ENCODE measurements at places on chromosomes 1 and 21.

DNA sequence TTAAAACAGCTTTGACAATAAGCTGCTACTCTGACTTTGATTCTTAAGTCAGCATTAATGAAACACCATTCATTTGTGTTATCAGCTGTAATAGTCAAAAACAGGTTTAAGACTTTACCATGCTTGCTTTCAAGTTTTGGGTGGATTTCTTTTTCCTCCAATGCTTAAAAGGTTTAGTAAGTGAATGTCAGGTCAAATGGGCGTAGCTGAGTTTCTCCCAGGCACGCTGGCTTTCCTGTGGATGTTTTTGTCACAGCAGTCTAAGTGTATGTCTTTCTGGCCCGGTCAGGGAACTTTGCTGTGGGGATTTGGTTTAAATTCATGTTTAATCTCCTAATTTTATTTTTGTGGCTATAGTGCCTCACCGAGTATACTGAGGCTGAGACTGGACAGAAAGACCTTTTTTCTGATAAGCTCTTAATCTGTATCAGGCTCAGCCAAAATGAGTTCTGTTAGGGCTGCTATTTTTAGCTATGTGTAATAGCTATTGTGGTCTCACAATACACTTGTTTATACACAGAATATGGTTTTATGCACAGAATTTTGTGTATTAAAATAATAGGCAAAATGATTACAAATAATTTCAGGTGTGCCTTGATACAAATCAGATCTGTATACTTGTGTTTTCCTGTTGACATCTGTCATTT, 292.8 kb downstream of the DISC1 start:
- DNase-seq, result no peak

DNA sequence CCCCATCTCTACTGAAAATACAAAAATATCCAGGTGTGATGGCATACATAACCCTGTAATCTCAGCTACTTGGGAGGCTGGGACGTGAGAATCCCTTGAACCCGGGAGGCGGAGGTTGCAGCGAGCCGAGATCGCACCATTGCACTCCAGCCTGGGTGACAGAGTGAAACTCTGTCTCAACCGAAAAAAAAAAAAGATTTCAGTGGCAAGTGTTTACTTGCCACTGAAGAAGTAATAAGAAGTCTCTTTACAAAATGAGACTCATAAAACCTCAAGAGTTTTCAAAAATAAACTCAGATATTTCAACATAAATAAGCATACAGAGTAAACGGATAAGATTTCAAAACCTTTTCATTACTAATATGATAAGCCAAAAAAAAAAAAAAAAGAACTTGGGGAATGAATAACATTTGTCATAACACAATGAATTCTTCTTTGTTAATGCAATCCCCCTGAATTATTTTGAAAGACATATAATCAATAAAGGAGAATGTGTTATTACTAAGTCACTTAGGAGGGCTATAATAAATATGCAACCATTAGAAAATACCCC, 34.2 kb upstream of the EXO1 start:
- DNase-seq, result no peak

DNA sequence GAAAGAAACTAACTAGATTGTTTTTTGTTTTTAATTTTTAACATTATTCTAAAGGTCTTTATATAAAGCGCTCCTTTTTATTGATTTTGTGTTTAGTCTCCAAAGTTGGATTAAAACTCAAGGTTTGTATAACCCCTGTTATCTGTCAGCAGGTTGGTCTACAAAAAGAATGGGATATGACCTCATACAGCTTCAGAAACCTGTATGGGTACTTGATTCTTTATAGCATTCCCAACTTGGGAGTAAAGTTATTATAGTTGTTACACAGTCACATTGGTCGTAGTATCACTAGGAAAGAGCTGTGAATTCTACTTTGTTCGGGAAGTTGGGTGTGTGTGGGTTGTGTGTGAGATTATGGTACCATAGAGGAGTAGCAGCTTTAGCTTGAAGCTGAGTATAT, 52.4 kb downstream of the ZMYM4 start:
- DNase-seq, result no peak

DNA sequence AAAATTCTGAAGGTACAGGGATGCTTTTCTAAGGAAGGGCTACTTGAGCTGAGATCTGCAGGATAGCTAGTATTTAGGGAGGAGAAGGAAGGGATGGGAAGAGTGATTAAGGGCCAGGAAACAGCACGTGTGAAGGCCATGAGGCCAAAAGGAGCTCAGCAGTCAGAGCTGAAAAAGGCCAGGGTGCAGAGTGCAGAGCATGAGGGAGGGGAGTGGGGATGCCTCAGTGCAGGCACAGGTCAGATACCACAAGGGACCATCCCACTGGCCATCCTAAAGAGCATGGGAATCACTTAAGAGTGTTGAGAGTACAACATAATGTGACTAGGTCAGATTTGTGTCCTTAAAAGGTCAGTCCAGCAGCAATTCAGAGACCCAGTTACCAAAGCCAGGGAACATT, 16.0 kb downstream of the LRRN2 start:
- no peak for DNase-seq

DNA sequence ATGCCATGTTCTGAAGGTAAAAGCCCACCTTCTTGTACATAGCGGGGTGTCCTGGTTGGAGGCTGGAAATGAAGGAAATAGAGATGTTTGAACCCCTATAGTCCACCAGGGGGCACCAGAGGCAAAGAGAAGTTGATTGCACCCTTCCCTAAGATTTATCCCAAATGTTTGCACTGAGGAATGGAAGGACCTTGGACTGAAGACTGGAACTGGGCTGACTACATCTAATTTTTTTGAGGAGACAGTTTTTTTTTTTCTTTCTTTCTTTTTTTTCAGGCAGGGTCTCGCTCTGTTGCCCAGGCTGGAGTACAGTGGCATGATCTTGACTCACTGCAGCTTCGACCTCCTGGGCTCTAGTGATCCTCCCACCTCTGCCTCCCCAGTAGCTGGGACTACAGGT, 55.3 kb upstream of the EIF4G3 start:
- peak; percentile 40 for DNase-seq

DNA sequence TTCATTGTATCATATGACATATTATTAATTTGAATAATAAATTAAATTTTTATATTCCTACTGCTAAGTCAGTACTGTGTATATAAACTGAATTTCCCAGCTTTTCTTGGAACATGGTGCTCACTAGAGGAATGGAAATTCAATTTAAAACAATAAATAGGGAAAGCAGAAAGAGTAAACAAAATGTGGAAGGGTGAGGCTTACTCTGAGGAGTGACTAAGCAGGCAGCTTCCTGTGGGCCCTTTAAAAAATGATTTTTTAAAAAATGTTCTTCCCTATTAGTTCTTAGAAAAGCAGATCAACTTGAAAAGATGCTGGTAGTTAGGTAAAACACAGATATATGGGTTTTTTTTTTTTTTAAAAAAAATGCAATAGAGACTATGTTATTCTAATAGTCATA, 49.5 kb upstream of the S1PR1 start:
- no peak for DNase-seq

DNA sequence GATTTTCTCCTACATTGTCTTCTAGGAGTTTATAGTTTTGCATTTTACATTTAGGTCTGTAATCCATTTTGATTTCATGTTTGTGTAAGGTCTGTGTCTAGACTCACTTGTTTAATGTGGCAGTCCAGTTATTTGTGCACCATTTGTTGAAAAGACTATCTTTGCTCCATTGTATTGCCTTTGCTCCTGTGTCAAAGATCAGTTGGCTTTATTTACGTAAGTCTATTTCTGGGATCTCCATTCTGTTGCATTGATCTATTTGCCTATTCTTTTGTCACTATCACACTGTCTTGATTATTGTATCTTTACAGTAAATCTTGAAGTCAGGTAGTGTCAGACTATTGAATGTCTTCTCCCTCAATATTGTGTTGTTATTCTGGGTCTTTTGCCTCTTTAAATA, 49.7 kb upstream of the RGS2 start:
- DNase-seq, result no peak

GRCh38 chr21:14957836-14958235, 107.0 kb downstream of the NRIP1 start:
- DNase-seq, result no peak

- DNase-seq, result no peak
These were observed 55.4 kb downstream of the NPHP4 start for GRCh38 chr1:5936621-5937372.

DNA sequence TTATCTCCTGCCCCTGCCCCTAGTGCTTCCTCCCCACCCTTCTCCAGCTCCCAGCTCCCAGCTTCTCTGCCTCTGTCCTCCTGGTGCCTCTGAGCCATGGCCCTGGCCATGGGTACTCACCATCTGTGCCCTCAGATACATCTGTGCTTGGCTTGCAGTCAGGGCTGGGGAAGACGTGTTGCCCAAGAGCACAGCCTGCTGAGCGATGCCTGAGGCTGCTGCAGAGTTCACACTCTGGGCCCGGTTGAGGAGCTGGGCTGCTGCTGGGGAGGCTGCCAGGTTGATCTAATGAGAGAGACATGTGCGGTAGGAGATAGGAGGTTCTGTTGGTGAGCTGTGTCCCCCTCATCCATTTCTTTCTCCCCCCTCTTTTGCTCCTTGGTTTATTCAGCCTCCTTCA, 49.4 kb upstream of the A3GALT2 start:
- no peak for DNase-seq

GRCh38 chr1:85656256-85656655, 52.0 kb downstream of the ZNHIT6 start:
- DNase-seq, result no peak

GRCh38 chr1:63010913-63011660, 227.2 kb downstream of the ATG4C start:
- no peak for DNase-seq

GRCh38 chr1:204445860-204446412, 34.3 kb upstream of the PPP1R15B start:
- peak; percentile 60 for DNase-seq

- no peak for DNase-seq
These were observed 9.5 kb upstream of the CSF1 start for GRCh38 chr1:109901141-109901523.

Data from activated CD4-positive, alpha-beta T cell treated with anti-CD3 and anti-CD28 coated beads, Interleukin-10, Interleukin-2, amounts not matched to agents 100 ng/mL and 50 ng/mL, durations not matched to agents 16 hours and 8 hours (primary cell).